ENCODE measurements at places on chromosomes 16 and 17.
A peak's percentile ranks its signal among the peaks of the same experiment; 100 is the strongest.

GRCh38 chr16:12819126-12820117, 15.7 kb upstream of the CPPED1 start:
- peak; percentile 83 for ATAC-seq

- no peak for ATAC-seq
These were observed 18.0 kb downstream of the ADCY7 start for GRCh38 chr16:50284131-50284911.

- no peak for ATAC-seq
These were observed 16.2 kb downstream of the LUC7L start for GRCh38 chr16:212999-213398.

GRCh38 chr17:14621826-14622614, 321.1 kb downstream of the HS3ST3B1 start:
- ATAC-seq: no peak

- peak; percentile 94 for ATAC-seq
These were observed 26.0 kb downstream of the TMEM204 start for GRCh38 chr16:1559446-1559975.

DNA sequence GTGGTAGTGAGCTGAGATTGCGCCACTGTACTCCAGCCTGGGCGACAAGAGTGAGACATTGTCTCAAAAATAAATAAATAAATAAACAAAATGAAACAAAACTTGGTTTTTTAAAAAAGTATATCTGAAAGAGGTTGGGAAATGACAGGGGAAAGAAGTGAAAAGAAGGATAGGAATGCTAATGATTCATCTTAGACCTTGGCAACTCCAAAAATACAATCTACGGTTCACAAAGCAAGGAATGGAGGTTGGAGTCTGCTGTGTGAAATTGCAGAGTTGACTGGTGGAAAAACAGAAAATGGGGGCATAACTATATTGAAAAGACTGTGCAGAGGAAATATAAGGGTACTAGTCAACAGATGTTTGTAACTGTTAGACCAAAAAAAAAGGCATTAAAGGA, 40.0 kb upstream of the CD300E start:
- no peak for ATAC-seq

GRCh38 chr16:21150375-21151001, at the start of gene DNAH3:
Gene DNAH3, minus strand, starts transcription at chr16:21150846. Its CDS starts 527 bp downstream, at chr16:21150319.
- ATAC-seq: no peak

DNA sequence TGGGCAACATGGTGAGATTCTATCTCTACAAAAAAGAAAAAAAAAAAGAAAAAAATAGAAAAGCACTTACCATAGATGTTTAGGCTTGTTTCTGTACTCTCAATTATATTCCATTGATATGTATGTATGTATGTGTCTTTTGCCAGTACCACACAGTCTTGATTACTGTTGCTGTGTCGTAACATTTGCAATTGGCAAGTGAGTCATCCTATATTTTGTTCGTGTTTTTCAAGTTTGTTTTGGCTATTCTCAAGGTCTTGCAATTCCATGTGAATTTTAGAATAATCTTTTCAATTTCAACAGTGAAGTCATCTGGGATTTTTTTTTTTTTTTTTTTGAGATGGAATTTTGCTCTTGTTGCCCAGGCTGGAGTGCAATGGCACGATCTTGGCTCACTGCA, 19.3 kb downstream of the SPECC1 start:
- no peak for ATAC-seq

Measured in activated T-helper 17 cell treated with anti-CD3 and anti-CD28 coated beads, Interleukin-2, amount 50 U/mL, for 72 hours (primary cell).